Muscle of leg (tissue), 16 donors: ENCODE measurements at places on chromosomes 1 and 21. TPM values are rescaled to one million over a fixed set of nuclear protein-coding genes. Genes with fewer than 3 reads are reported as not detected.

DNA sequence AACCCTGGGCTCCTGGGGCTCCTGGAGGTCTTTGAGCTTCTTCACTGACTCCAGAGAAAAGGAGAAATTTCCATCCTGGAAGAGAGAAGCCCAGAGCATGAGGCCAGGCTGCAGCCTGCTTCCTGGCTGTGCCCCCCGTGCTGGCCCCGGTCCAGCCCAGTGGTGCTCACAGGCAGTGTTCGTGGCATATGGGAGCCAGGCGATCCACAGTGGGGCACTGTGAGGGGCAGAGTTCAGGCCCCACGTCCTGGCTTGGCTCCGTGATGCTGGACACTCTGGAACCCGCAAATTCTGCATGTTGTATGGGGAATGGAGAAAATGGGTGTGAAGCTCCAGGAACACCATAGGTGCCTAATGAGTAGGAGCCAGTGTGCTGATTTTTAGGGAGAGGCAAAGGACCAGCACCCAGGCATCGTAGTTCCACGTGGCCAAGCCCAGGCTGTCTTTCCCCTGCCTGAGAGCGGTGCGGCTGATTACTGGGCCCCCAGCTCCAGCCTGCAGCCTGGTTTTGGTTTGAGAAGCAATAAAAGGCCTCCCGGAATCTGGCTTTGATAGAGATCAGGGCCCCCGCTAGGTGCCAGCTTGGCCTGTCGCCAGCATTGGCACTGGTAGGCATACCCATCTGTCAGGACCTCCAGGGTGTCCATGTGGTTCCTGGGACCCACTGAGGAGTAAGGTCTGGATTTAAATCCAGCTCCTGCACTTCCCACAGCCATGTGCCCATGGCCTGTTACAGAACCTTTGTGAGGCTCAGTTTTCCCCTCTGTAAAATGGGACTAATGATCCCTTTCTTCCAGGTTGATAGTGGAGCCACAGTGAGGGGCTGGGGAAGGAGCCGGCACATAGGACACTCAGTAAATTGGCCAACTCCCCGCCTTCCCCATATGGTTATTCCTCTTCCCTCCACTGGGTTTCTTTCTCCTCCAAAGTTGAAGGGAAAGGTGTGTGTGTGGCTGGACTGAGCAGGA lies 725 bp downstream of the GUCA2A start:
- H3K27me3 ChIP-seq: no peaks in the 10 kb centered on the region
- H3K27ac ChIP-seq: no peak overlapping the region
- H3K4me3 ChIP-seq: no peak overlapping the region
- no peak for DNase-seq
- H3K36me3 ChIP-seq: no peaks in the 10 kb centered on the region
- peaks cover 21% of the 10 kb centered on the region for H3K4me1 ChIP-seq

- peaks cover 8% of the 10 kb centered on the region for H3K27me3 ChIP-seq
- H3K27ac ChIP-seq: no peak overlapping the region
- peaks cover 34% of the 10 kb centered on the region for H3K4me1 ChIP-seq
- no peak overlapping the region for H3K4me3 ChIP-seq
These were observed 5.0 kb downstream of the RUNX1 start for GRCh38 chr21:35044128-35044527.

DNA sequence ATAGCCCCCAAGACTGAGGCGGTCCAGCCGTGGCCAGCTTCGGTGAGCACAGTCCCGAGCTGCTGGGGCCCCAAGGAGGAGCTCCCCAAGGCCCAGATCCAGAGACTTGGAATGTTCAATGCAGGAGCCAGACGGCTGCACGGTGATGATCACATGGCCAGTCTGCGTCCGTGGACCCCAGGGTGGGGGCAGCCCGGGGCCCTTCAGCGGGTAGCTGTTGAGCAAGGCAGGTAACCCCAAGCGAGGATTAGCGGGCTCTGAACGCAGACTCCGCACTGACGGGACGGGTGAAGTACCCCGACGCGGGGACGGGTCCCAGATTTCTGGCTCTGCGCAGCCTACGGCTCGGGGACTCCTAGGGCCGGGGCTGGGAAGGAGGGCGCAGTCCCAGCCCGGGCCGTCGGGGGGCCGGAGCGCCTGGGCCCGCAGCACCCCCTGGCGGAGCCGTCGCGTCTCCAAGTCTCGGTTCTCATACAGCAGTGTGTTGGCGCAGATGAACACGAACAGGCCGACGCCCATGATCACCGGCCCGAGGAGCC lies 2.7 kb downstream of the TMEM200B start:
- peak; percentile 77 for DNase-seq
- H3K36me3 ChIP-seq: no peaks in the 10 kb centered on the region
- peaks cover 55% of the 10 kb centered on the region for H3K27me3 ChIP-seq
- no peak overlapping the region for H3K4me3 ChIP-seq
- H3K4me1 ChIP-seq: peaks cover 35% of the 10 kb centered on the region
- peak overlapping the region; percentile 42 for H3K27ac ChIP-seq

DNA sequence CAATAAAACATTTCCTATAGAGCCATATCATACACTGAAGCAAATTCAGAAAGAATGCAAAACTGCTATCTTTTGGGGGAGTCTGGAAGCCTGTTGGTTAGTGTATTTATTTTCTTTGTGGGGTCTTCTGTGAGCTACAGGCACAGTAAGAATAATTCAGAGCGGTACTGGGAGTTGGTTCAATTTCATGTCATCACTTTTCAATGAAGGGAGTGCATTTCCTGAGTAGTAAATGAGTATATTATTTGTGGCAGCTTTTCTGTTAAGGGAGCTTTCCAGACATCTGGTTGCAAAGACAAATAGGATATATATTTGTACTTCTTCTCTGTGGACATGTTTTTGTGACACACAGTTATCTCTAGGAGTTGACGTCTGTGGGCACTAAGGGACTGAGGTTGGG lies 130.6 kb downstream of the HUNK start:
- H3K36me3 ChIP-seq: peaks cover 10% of the 10 kb centered on the region
- H3K27me3 ChIP-seq: no peaks in the 10 kb centered on the region
- no peak overlapping the region for H3K27ac ChIP-seq
- peaks cover 17% of the 10 kb centered on the region for H3K4me1 ChIP-seq
- peak; percentile 63 for DNase-seq

The SPRR3 gene
- total RNA-seq: not detected

The SELP gene
- 1.2 TPM for total RNA-seq

The NPPB gene
- total RNA-seq: not detected

The DMRTA2 gene
- total RNA-seq: 0.04 TPM

The OR6N1 gene
- not detected for total RNA-seq

The LRRC71 gene
- 0.53 TPM for total RNA-seq

The TMCO2 gene
- not detected for total RNA-seq
